Stimulated activated CD4-positive, alpha-beta T cell treated with anti-CD3 and anti-CD28 coated beads, Interleukin-12 subunit alpha, Interleukin-12 subunit beta, amount 100 ng/mL, for 48 hours (primary cell): ENCODE measurements at places on chromosomes 6 and 20.
A peak's percentile ranks its signal among the peaks of the same experiment; 100 is the strongest.

DNA sequence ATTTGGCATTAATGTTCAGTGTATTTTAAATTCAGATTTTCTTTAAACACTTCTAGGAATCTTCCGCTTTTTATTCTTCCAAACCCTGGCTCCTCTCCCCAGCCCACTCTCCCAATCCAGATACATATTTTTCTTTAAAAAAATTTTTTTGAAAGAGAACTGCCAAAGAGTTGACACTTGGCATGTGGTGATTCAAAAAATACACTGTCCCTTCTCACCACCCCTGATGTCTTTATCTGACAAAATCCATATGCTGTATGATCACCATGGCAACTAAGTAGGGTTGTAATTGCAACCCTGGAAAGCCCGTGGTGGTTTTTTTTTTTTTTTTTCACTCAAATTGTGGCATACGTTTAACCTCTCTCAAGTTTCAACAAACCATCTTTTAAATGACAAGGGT is 355.8 kb upstream of the SASH1 start:
- no peak for DNase-seq

DNA sequence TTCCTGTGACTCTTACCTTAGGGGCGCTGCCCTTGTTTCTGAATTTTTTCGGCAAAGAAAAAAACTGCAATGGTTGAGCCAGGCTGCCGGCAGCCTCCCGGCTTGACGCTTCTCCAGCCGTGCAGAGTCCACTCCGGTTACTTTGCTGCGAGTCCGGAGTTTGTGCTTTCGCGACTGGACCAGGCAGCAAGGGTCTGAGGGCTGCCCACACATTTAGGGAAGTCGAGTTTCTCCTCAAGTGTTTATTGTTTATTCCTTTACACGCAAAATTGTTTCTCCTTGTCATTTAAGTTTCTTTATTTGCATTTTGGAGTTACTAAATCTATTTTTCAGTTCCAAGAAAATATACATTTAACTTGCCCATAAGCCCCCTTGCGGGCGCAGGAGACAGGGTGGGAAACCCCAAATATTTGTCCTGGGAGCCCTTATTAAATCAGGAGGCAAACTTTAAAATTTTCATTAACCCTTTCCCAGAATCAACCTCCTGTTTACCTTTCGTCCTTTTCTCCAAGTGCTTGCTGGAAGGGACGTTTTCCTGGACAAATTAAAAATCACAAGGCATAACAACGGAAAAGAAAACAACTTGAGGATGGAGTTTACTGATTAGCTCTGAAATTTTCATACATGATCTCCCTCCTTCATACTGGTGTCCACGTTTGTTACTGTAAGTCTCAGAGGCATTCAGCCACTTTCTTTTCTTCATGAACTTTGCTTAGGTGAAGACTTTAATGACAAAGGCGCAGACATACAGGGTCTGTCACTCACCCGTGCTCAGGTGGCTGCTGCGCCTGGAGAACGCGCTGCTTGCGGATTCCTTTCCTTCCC is 1.7 kb upstream of the PDE10A start:
- no peak for DNase-seq

DNA sequence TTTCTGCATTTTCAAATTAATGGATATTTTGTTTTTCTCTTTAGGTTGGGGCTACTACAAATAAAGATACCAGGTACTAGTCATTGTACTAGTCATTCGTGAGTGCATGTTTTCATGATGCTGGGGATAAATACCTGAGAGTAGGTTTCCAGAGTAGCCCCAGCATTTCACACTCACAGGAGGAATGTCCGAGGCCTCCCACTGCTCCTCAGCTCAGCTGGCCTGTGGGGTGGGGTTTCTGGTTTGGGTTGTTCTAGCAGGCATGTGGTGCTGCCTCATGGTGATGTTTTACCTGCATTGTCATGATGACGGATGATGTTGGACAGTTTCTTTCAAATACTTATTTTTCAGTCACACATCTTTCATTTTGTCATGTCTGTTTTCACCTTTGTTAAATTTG is 144.5 kb downstream of the SMOC2 start:
- no peak for DNase-seq

DNA sequence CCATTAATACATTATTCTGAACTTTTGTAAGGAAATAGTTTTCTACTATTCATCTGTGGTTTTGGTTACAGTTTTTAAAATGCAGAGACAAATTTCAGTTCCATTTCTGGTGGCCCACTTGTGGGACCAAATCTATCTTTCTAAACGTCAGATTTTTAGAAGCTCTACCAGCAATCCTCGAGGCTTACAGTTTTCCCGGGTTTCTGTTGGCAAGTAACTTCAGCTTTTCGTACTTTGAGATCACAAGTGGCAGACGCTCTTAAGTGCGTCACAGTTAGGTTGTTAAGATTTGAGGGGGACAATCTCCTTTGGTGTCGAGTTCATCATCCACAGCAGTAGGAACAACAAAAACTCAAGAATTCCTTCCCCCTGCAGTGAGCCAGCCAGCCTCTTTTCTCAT is 60.0 kb downstream of the JARID2 start:
- no peak for DNase-seq

DNA sequence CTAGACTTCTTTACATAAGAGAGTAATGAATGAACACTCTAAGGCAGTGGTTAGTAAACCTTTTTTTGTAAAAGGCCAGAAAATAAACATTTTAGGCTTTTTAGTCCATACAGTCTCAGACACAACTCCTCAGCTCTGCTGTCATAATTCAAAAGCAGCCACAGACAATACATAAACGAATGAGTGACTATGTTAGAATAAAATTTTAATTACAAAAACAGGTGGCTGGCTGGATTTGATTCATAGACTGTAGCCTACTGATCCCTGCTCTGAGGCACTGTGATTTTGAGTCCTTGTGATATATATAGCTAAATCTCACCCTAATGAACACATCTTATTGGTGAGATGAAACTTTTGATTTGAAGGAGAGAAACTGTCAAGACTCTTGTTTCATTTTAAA is 155.1 kb downstream of the AIG1 start:
- no peak for DNase-seq

DNA sequence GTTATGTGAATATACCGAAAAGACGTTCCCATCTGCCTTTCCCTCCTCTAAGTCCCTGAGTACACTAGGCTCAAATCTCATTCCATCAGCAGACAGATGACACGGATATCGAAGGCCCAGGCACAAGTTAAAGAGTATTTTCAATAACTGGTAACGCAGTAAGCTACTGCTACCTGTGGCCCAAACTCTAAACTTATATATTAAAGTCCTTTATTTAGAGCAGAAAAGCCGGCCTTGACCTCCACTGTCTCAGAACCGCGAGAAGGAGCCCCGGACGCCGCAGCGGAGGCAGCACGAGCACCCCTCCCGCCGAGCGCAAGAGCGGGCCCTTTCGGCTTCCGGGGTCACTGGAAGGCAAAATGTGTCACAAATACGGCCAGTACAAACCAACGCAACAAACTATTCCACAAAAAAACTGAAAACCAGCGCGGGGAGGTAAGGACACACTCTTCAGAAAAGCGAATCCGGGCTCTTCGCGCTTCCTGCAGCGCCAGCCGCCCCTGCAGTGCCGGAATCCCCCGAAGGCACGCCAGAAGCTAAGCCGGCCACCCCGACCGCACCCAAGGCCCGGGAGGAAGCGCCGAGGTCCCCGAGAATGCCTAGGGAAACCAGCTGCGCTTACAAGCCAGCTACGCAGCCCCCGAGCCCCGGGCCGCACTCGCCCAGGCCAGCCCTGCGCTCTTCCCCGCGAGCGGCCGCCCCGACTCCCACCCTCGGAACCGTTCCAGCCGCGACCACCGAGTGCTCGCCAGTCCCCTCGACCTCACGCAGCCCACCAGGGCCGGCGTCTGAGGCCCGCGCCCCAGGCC is 681 bp downstream of the DIDO1 start:
- no peak for DNase-seq

DNA sequence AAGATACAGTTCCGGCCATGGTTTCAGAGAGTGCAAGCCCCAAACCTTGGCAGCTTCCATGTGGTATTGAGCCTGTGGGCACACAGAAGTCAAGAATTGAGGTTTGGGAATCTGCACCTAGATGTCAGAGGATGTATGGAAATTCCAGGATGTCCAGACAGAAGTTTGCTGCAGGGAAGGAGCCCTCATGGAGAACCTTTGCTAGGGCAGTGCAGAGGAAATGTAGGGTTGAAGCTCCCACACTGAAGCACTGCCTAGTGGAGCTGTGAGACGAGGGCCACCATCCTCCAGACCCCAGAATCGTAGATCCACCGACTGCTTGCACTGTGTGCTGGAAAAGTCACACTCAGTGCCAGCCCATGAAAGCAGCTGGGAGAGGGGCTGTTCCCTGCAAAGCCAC is 267.5 kb downstream of the OGFRL1 start:
- DNase-seq: no peak

GRCh38 chr6:17847203-17847760 is 140.2 kb downstream of the KIF13A start:
- DNase-seq: no peak

DNA sequence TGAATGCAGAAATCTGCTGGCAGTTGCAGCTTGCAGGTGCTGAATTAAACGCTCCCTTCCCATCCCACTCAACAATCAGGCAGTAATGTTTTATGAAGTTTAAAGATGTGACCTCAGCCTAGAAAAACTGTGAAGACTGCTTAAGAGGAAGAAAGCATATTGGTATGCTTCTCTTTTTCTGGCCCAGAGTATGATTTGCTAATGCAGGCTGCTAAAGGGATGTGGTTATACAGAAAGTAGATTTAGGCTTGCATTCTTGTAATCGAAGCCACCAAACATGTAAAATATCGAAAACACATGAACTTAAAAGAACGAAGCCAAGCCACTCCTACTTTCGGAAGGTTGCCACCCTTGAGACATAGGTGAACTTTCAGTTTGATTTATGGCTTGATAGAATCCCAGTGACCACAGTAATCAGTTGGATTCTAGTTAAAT is 40.7 kb downstream of the MAP3K5 start:
- DNase-seq: no peak

DNA sequence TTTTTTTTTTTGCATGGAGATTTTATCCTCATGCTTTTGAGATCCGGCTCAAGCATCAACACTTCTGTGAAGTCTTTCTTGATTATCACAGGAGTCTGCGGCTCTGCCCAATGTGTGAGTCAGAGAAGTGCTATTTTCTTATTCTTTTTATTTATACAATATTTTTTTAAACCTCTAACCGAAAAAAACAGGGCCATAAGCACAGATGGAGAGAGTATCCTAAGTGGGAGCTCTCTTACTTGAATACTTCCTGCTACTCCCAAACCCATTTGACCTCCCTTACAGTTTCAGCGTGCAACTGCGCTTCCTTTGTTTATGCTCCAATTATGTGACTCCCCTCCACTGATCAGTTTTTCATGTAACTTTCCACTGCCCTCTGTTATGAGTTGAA is 8.7 kb upstream of the ATXN1 start:
- DNase-seq: no peak

GRCh38 chr20:52744441-52744840 is 227.7 kb upstream of the TSHZ2 start:
- no peak for DNase-seq

GRCh38 chr20:9723501-9724202 is 115.2 kb downstream of the PAK5 start:
- DNase-seq: no peak

GRCh38 chr20:4038047-4038459 is 22.7 kb upstream of the RNF24 start:
- DNase-seq: peak; percentile 63

GRCh38 chr20:33337119-33337518 is 54.1 kb downstream of the BPIFB1 start:
- no peak for DNase-seq

DNA sequence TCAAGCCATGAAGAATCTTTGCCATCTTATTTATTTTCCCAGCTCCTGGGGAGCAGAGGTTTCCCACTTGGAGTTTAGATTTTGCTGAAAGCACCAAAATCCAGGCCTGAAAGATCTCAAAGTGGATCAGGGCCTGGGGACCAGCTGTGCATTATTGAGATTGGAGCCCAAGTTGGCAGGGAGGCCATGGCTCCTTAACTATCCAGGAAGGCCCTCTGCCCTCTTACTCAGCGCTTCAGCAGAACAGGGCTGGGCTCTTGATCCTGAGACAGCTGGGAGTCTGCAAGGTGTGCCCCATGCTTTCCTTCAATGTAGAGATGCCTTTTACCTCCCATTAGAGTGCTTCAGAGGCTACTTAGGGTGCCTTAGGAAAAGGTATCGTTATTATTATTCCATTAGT is 24.6 kb downstream of the FOXO3 start:
- no peak for DNase-seq

DNA sequence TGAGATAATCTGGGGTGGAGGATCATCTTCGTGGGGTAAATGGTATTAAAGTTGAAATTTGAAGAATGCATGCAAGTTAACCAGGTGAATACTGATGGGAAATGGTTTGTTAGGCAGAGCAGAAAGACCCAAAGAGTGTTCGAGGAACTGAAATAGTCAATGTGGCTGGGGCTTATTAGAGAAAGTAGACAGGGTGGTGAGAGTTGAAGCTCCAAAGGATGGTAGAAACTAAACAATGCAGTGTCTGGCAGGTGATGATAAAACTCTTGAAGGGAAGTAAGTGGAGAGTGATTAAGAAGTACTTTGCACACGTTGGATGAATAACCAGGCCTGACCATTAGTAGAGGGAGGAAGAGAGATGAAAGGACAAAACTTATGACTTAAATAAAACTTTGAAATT is 39.8 kb upstream of the CENPW start:
- no peak for DNase-seq

GRCh38 chr20:50450493-50450826 is 59.7 kb upstream of the PTPN1 start:
- DNase-seq: no peak

- no peak for DNase-seq
Observed at GRCh38 chr20:18588574-18588933, 700 bp downstream of the DTD1 start.

- no peak for DNase-seq
Observed at GRCh38 chr6:22466665-22467245, 102.6 kb upstream of the HDGFL1 start.

DNA sequence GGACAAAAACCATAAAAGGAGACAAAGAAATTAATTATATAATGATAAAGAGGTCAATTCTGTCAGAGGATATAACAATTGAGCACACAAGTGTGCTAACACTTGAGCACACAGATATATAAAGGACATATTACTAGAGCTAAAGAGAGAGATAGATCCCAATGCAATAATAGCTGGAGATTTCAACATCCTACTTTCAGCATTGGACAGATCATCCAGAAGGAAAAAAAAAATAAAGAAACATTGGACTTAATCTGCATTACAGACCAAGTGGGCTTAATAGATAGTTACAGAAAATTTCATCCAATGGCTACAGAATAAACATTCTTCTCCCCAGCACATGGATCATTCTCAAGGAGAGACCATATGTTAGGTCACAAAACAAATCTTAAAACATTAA is 9.9 kb downstream of the VNN1 start:
- no peak for DNase-seq

DNA sequence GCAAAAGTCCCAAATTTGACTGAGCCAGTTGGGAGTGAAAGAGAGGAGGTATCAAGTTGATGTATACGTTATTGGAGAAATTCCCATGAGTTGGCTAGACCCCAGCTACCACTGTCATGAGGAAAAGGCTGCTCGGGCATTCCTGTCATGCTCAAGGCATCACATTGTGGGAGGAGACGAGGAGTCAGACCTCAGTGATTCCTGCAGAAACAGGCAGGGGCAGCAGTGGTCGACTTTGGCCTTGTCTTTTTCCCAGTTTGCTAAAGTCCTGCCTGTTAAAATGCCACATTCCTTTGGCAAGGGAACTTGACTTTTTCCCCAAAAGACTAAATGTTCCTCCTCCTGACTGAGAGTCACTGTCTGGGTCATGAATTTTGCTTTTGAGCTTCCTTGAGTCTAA is 295.5 kb upstream of the HS3ST5 start:
- no peak for DNase-seq
